GM06990 (cell line): ENCODE measurements at places on chromosomes 13 and 19.

- no peak for DNase-seq
Observed at GRCh38 chr13:99916366-99917103, 55.0 kb downstream of the ZIC5 start.

GRCh38 chr13:114063545-114064449 is 68.6 kb downstream of the RASA3 start:
- DNase-seq, result peak; percentile 54

DNA sequence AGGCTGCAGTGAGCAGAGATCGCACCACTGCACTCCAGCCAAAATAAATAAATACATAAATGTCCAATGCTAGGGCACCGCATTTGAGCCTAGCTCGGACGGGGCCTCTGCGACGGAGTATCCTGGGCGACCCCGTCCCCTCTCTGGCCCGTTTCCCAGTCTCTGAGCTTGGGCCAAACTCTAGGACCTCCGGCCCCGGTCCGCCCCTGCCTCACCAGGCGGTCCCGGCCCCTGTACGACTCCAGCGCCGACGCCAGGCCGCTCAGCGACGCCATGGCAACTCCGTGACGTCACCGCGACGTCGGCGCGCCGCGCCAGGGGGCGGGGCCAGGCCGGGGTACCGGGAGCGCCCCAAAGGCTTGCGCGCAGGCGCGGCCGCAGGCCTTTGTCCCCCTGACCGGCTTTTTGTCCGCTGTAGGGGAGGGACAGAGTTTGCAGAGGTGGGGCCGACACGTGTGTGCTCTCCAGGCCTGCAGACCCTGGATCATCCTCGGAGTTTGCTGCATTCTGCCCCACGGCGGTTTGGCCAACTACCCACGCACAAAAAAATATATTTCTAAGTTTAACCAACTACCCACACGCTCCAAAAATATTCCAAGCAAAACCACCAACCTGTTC is at the start of gene PEX11G:
TSS of gene PEX11G (minus strand) at position 300 of the 618 bp plus-strand sequence. CDS start at position 275, 25 bp downstream.
- DNase-seq, result peak; percentile 91

DNA sequence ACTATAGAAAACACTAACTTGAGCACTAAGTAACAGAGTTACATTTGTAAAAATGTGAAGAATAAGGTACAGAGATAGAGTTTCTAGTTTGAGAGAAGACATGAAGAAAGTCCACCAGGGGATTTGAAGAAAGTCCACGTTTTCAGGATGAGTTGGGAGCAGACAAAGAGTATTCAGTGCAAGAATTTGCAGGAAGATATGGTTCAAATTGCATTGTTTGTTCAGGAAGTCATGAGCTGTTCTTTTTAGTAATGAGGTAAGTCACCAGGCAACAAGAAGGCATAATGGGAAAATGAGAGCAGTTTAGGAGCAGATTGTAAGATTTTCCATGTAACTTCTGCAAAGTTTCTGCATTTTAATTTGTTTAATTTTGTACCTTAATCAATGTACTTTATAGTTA is 618.0 kb downstream of the DACH1 start:
- no peak for DNase-seq

DNA sequence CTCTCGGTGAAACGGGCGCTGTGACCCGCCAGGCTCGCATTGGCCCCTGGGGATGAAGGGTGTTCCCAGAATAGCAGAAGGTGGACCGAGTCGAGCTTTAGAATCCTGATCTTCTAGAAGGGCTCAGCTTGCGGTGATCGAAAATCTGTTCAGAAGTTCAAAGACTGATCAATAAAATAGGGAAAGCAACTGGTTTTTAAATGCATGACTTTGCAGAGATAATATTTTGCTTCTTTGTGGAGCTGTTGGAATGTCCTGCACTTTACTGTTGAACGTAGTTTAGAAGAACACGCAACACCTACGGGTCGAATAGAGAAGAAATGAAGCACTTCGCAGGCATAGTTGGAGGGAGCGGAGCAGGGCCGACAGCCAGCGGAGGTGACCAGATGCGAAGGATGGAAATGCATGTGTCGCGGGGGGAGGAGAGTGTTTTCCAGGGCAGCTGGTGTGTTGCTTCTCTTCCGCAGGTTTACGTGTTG is 766 bp downstream of the CEBPG start:
- no peak for DNase-seq

GRCh38 chr13:77477299-77477848 is 58.1 kb upstream of the SCEL start:
- no peak for DNase-seq

DNA sequence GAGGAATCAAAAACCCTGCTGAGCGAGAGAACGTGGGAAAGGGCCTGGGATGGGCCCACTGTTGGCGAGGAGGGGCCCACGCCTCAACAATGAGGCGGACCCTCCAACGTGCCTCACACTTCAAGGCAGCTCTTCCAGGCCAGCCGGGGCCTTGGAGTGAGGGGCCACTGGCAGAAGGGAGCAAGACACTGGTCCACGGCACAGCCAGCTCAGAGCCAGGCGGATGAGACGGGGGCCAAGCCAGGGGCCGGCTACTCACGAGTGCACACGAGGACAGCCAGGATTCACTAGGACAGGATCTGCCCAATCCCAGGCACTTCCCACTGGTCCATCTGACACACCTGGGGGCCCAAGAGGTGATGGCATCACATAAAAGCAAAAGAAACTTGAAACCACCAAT is 20.5 kb downstream of the ELL start:
- no peak for DNase-seq

- DNase-seq, result no peak
Observed at GRCh38 chr13:92823059-92823458, 403.5 kb upstream of the GPC6 start.
